IPS DF 19.7 (cell line): ENCODE measurements at places on chromosomes 11 and 22.

GRCh38 chr11:41309716-41310115, 149.7 kb downstream of the LRRC4C start:
- DNase-seq = no peak

DNA sequence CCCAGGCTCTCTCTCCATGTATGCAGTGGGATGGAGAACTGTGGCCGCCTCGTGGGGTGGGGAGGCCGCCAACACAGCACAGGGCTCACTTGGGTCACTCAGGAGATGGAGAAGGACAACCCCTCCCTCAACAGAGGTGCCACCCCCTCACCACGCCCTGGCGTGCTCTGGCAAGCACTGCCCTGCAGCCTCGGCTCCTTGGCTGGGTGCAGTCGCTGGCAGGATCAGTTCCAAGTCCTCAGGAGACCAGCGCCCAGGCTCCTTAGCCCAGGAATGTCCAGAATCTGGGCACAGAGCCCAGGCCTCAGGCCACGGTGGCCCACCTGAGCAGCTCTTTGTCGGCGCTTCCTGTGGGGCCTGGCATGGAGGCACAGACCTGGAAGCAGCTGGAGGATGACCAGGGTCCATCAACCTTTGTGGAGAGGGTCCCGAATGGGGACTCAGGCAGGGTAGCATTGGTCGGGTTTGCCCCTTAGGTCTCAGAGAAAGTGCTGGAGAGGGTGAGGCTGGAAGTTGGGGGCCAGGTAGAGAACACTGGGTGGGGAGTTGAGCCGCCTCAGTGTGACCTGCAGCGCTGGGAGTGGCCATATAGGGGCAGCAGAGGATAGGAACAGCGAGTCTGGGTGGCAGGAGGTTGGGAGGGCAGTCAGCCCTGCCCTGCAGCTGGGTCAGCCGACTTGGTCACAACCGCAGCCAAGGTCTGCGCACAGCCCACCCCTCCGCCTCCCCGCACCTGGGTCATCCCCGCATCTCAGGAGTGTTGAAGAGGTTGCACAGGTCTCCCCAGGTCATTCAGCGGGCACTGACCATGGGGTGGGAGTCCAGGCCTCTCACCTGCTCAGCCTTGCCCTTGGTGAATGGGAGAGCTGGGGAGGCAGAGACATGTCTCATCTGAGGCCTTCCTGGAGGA, 8.2 kb downstream of the SUSD2 start:
- no peak for DNase-seq

GRCh38 chr11:123185326-123185725, 9.7 kb downstream of the CLMP start:
- no peak for DNase-seq

- no peak for DNase-seq
Measured at GRCh38 chr22:26585104-26585790, 4.7 kb downstream of the TPST2 start.

- no peak for DNase-seq
Measured at GRCh38 chr11:20208622-20209111, 48.4 kb upstream of the DBX1 start.

DNA sequence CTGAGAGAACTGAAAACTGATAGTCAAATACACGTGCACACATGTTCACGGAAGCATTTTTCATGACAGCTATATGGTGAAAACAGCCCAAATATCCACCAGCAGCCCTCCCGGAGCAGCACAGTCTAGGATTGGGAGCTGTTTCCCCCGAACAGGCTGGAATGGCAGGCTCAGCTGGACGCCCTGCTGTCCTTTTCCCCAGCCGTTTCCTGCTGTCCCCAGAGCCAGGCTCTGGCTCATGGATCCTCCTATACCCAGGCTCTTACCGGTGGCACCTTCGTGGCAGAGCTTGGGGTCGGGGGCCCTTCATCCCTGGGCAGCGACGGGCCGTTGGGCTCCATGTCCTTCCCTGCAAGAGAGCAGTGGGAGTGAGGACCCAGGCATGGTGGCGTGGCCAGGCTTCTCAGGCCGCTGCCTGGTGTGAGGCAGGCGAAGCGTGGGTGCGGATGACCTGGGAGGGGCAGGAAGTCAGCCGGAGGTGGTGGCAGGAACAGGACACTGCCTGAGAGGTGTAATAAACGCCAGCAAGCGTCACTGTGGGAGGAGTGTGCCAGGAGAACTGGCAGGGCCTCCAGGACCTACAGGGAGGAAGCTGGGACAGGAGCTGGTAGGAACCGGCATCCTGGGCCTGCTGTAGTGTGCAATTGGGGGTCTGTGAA, 38.8 kb downstream of the OSBPL5 start:
- DNase-seq = no peak

- DNase-seq = no peak
Measured at GRCh38 chr11:61880454-61880853, 10.9 kb downstream of the FADS3 start.

DNA sequence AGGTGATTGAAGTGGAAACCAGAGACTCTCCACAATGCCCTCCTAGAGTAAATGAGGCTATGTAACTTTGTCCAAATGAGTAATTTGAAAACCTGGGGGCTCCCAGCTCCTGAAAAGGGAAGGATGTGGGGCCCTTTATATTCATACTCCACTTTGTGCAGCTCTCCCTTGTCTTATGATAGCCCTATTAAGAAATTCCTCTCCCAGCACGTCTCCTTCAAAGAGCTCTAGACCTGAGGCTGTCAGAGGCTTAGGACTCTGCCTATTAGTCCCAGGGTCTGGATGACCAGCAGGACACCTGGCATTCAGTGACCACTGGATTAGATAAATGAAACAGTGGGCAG, 2.1 kb downstream of the SLC43A1 start:
- no peak for DNase-seq

DNA sequence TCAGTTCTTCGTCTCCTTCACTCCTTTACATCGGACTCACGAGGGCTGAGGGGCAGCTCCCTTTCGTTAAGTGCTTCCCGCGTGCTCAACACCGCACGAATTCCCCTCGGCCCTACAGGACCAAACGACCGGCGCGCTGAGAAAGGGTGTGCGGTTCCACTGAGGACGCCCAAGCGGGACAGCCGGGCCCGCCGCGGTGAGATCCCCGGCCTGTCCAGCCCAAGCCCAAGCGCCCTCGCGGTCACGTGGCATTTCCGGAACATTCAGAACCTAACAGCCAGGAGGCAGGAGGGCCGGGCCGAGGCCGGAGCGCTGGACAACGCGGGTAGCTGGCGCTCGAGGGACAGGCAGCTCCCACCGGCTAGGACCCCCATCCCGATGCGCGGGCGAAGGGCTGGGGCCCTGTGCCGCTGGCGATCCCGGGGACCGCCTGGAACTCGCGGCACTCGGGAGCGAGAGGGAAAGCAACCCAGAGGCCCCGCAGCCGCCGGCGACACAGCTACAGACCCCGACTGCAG, 737 bp upstream of the STIP1 start:
- no peak for DNase-seq

DNA sequence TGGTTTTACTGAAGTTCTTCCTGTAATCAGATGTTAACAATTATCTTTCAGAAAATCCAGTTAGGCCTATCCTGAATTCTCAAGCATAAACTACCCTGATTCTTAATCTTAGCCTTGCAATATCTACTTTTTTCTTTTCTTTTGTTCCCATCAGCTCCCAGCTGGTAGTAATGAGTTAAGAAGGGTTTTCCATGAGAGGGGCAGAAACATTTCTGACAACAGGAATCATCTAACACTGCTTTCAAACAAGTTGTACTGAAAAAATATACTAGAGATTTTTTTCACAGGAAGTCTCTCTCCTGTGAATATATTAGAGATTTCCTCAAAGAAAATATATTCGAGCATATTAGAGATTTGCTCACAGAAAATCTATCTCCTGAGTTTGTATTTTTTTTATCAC, 3.3 kb upstream of the TRIM6 start:
- DNase-seq = no peak

DNA sequence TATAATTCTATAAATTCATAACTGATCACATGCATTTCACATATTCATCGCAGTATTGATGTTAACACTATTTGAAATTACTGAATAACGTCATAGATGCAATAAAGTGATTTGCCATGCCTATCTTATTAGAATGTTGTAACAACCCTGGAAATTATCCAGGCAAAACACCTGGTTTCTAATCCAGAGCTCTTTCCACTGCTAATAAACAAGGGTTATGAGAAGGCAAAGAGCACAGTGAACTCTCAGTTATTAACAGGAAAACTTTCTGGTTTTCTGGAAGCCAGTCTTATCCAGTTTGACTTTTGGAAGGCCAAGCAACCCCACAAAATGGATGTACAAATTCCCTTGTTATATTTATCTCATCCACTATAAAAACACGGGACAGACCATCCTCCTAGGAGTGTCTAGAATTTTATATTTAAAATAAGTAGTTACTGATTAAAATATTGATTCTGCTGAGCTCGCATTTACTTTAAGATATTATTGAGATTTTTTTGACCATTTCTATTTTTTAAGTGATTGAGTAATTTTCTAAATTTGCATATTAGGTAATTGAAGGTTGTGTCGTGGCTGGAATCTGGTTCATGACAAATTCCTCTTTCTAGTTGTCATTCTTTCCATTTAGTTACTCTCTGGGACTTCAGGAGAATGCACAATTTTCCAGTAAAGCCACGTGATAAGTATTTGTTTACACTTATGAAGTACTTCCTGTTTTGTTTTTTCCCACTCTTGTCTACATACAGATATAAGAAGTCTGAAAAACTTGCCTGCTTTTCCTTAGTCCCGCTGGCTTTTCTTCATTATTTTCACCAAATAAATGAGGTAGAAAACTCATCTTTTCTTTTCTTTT, 47.9 kb downstream of the DCUN1D5 start:
- DNase-seq = no peak

DNA sequence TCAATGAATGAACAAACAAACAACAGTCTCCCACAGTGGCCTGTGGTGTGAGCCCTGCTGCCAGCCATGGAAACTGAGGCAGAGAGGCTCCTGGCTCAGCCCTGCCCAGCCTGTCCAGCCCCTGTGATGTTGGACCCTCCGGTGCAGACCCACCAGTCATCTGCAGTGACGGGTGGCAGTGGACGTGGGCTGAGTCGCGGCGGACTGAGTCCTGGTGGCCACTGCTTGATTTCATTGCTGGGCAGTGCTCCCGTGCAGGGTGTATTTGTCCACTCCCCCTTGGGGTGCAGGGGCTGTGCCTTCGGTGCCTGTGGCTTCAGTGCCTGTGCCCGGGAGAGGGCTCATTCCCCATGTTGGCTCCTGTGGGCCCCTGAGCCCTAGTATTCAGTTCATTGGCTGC, 31.9 kb upstream of the MUC5AC start:
- no peak for DNase-seq

DNA sequence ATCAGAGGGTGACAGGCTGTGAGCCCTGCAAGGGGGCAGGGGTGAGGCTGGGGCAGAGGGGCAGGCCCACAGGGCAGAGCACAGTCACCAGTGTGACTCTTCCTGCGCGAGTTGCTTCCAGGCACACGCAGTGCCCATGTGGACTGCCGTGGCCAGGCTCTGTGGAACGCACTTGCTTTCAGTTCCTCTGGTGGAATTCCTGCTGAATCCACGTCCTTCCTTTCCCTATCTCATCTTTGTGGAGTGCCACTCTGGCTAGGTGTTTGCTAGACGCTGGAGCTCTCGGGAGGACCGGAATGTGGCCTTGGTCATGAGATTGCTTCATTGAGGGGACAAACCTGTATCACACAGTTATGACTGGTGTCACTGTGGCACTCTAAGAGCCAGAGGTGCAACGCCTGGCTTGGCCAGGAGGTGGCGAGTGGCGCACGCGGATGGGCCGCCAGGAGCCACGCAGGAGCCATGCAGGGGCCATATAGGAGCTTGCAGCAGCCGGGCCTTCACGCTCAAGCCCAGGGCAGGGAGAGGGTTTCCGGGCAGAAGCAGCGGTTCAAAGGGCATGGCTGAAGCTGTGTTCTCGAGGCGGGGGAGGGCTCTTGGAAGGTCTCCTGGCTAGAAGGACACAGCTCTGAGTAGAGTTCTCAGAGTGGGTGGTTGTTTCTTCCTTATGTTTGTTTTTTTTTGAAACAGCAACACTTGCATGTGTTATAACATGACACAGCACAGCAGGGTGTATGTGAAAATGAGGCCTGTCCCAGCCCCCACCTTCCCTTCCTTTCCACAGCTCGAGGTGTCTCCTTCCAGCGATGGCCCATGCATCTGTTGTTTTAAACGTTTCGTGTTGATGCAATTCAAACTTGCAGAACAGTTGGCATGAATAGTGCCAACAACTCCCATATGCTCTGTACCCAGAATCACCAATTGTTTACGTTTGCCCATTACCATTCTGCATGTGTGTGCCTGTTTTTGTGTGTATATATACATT, 36.2 kb downstream of the TBC1D22A start:
- DNase-seq = peak; percentile 45

DNA sequence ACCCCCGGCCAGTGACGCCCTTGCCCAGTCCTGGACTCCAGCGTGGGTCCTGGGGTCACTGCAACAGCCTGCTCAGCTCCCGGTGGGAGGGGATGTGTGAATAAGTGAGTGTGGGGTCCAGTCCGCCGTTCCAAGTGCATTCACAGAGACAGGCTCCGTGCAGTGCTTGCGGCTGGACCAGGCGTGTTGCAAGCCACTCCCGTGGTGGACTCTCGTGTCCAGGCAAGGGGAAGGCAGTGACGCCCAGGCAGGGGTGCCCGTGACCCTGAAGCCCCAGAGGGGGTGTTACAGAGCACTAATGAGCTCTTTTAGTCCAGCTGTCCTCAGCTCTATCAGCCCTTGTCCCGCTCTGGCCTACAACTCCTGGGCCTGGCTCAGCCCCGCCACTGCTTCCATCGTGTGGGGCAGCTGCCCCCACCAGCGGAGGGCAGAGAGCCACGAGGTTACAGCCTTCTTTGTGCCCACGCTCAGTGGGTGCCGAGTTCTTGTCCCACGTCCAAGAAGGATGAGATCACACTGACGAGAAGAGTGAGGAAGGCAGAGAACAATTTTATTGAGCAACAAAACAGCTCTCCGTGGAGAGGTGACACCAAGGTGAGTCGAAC, 1807.5 kb downstream of the LRRC4C start:
- DNase-seq = no peak

DNA sequence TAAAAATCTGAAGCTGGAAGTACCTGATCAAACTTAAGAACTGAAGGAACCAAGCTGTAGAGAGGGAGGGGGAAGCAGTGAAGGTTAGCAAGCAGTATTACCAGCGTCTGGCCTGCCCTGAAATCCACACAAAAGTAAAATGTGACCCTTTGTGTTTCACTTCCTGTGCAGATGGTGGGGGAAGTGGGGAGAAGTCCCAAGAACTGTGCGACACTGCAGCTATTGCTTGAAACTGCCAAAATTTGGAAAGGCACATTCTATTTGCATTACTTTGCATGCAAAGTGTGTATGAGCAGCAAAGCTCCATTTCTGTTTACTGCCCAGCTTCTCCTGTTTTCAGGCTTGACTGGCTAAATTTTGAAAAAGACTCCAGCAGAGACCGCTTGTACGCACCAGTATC, 72.1 kb upstream of the BMAL1 start:
- no peak for DNase-seq

- no peak for DNase-seq
Measured at GRCh38 chr11:12235553-12235946, 125.2 kb downstream of the MICAL2 start.

GRCh38 chr11:15519124-15519791, 404.5 kb downstream of the INSC start:
- no peak for DNase-seq
